ENCODE measurements at places on chromosomes 2 and 18.
A peak's percentile ranks its signal among the peaks of the same experiment; 100 is the strongest.

- no peak overlapping the region for H3K27ac ChIP-seq
- H3K27me3 ChIP-seq: no peaks in the 10 kb centered on the region
- H3K4me1 ChIP-seq: no peaks in the 10 kb centered on the region
- no peak for DNase-seq
- H3K36me3 ChIP-seq: peaks cover 3% of the 10 kb centered on the region
- no peak overlapping the region for H3K4me3 ChIP-seq
These were observed 539.7 kb upstream of the NETO1 start for GRCh38 chr18:73407506-73407905.

- peaks cover 4% of the 10 kb centered on the region for H3K27me3 ChIP-seq
- peaks cover 31% of the 10 kb centered on the region for H3K4me1 ChIP-seq
- H3K4me3 ChIP-seq: no peak overlapping the region
- no peak for DNase-seq
- no peaks in the 10 kb centered on the region for H3K36me3 ChIP-seq
These were observed 1.0 kb upstream of the PUM2 start for GRCh38 chr2:20351555-20352229.

DNA sequence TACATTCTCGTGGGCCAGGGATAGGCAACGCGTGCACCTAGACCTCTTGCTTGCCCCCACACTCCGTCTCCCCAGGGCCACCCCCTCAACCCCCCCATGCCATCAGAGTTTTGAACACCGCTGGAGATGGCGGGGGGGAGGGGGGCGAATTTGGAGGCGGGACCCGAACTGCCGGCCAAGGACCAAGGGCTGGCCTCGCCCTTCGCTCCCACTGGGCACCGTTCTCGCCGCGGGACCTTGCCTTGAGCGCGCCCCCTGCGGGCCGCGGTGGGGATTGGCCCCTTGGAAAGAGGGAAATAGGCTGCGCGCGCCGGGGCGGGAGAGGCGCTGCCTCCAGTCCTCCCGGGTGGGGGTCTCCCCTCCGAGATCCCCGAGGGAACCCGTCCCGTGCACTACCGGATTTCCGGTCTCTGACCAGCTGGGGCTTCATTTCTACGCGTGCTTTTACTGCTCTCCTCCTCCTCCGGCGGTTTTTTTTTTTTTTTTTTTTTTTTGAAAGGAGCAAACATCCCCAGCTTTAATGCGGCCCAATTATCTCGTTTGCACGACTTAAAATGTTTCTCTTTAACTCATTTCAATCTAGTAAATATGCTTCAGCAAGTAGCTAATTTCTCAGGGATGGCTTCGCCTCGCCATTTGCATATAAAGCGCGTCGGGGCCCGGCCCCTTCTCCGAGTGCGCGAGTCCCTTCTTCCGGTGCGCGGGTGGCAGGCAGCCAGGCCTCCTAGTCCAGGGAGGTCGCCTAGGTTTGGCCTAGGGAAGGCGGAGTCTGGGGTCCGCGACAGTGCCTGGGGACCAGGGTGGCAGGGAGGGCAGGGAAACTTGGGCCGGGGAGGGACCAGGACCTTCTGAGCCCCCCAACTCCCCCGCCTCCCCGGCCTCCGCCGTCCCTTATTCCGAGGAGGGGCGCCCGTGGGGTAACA lies 10.0 kb upstream of the GBX2 start:
- peaks cover 18% of the 10 kb centered on the region for H3K4me1 ChIP-seq
- no peak overlapping the region for H3K27ac ChIP-seq
- H3K36me3 ChIP-seq: no peaks in the 10 kb centered on the region
- H3K4me3 ChIP-seq: peak overlapping the region; percentile 76

- no peaks in the 10 kb centered on the region for H3K27me3 ChIP-seq
- peaks cover 40% of the 10 kb centered on the region for H3K4me1 ChIP-seq
- H3K4me3 ChIP-seq: peak overlapping the region; percentile 0
These were observed 58.2 kb downstream of the REL start for GRCh38 chr2:60939622-60940021.

DNA sequence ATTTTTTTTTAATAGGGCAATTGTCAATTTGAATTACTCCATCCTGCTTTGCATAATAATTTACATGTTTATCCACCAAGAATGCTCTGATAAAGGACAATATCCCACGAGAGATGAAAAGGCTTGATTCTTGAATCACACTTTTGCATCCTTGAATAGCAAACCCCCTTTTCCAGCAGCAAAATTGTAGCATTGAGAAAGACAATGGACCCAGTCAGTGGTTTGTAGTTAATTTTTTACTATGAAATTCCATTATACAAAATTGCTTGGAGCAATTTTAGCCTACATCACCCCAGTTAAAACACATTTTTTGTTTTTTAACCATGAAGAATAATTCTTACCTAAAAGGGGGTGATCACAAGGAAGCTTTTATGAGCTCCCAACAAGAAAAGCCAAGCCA lies 255.1 kb downstream of the RND3 start:
- H3K27me3 ChIP-seq: no peaks in the 10 kb centered on the region
- DNase-seq: no peak
- H3K4me1 ChIP-seq: no peaks in the 10 kb centered on the region
- H3K4me3 ChIP-seq: no peak overlapping the region

DNA sequence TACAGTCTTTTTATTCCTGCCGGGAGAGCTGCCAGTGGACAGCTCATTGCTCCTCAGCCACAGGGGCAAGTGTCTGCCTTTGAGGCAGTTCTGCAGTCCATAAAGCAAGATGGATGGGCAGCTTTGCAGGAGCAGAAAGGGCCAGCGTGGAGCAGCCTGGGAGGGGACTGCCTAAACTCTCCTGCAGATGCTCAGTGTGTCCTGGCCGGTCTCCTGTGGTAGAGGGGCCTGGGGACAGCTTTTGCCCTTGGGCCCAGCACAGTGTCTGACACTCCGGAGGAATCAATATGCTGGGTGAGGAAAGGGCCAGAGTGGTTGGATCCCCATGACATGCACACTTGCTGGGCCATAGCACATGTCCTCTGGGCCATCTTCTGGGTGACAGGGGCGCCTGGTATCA lies 65.7 kb upstream of the DAPL1 start:
- no peak overlapping the region for H3K27ac ChIP-seq
- no peaks in the 10 kb centered on the region for H3K36me3 ChIP-seq
- H3K27me3 ChIP-seq: peaks cover 2% of the 10 kb centered on the region
- no peak for DNase-seq
- H3K4me1 ChIP-seq: no peaks in the 10 kb centered on the region

GRCh38 chr2:41004700-41005099 lies 552.8 kb upstream of the SLC8A1 start:
- H3K27me3 ChIP-seq: peaks cover 2% of the 10 kb centered on the region
- no peak overlapping the region for H3K4me3 ChIP-seq
- DNase-seq: no peak
- H3K36me3 ChIP-seq: no peaks in the 10 kb centered on the region

DNA sequence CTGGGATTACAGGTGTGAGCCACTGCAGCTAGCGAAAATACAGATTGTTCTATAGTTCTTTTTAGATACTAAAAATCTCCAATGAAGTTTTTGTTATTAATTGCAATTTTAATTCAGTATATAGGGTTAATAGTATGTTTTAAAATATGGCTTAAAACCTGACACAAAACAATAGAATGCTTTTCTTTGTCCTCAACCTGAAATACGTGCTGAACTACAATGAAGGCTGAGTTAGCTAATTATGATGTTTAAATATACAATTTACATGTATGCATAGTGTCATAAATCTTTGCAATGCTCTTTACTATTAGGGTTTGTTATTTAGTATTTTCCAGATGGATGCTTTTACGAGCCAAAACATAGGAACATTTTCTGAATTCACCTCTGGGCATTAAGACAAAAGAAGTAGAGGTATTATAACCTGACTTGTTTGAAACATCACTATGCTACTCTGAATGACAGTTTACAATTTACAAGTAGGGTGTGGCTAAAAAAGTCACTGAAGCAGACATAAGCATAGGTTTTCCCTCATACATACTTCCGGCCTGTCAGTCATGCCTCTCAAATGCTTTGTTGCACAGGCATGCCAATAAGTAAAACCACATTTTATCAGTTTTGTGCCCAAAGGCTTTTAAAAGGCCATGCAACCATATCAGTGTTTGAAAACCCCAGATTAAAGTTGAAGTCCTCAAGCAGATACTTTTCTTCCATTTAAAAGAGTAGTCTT lies 168.3 kb downstream of the OTX1 start:
- no peak overlapping the region for H3K4me3 ChIP-seq
- H3K27me3 ChIP-seq: no peaks in the 10 kb centered on the region
- peaks cover 8% of the 10 kb centered on the region for H3K36me3 ChIP-seq
- no peak overlapping the region for H3K27ac ChIP-seq
- peaks cover 3% of the 10 kb centered on the region for H3K4me1 ChIP-seq

- no peak overlapping the region for H3K27ac ChIP-seq
- H3K4me1 ChIP-seq: peaks cover 2% of the 10 kb centered on the region
- DNase-seq: no peak
- no peak overlapping the region for H3K4me3 ChIP-seq
These were observed 72.0 kb upstream of the CTAGE1 start for GRCh38 chr18:22489704-22490103.

DNA sequence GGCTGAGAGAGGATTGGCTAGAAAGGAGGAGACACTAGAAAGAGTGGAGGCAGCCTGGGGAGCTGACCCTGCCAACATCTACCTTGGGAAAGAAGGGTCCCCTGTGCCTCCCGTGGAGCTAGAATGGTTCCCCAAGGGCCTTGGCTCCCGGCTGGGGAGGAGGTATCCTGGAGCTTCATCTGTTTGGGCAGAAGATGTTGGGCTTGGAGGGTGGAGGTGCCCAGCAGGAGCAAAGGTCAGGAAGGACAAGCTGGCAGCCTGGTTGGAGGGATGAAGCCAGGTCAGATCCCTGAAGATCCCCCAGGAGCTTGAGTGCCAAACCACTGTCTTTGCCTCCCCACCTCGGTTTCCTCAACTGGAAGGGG lies 2.9 kb downstream of the ATP6V1B1 start:
- H3K4me1 ChIP-seq: no peaks in the 10 kb centered on the region
- H3K4me3 ChIP-seq: no peak overlapping the region
- H3K27ac ChIP-seq: no peak overlapping the region
- H3K36me3 ChIP-seq: no peaks in the 10 kb centered on the region
- H3K27me3 ChIP-seq: peaks cover 2% of the 10 kb centered on the region
- DNase-seq: no peak

- H3K27ac ChIP-seq: no peak overlapping the region
- no peaks in the 10 kb centered on the region for H3K36me3 ChIP-seq
- H3K4me1 ChIP-seq: no peaks in the 10 kb centered on the region
- no peaks in the 10 kb centered on the region for H3K27me3 ChIP-seq
These were observed 9.1 kb upstream of the KLHL30 start for GRCh38 chr2:238129166-238130010.

GRCh38 chr2:222315443-222316121 lies 16.8 kb upstream of the PAX3 start:
- H3K36me3 ChIP-seq: no peaks in the 10 kb centered on the region
- peaks cover 15% of the 10 kb centered on the region for H3K27me3 ChIP-seq
- H3K27ac ChIP-seq: no peak overlapping the region
- no peak for DNase-seq

All from immature natural killer cell (primary cell).